ENCODE measurements at places on chromosomes 3 and 15.

DNA sequence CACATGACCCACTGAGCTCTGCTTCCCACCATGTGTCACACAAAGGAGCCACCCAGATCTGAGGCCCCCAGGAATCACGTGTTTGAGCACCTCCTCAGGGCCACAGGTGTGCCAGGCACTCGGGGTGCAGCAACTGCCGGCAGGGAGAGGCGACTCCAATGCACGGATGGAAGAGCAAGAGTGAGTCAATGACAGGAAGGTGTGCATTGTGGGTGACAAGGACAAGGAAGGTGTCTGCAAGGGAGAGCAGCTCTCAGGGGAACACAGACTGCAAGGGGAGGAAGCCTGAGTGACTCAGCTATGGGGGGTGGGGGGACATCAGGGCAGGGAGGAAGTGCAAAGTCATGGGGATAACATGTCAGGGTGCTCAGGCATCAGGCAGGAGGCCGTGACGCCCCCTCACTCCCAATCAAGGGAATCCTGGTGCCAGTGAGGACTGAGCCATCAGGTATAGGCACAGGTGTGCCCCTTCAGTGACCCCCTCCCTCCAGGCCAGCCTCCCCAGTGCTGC, 67.4 kb downstream of the NUP210 start:
- DNase-seq: no peak

DNA sequence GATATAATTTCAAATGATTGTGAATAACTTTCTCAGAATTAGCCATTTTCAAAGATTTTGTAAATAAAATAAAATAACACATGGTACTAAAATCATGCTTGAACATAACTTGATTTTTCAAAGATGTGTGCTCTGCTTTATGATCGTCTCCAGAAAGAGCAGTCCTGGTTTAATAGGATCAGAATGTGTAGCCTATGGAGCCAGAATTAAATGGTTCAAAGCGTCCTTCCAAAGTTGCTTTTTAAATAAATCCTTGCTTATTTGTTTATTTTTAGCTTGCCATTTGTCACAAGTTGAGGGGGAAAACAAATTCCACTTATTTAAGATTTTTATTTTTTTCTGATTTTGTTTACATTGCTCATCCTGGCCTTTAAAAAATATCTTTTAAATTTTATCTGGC, 123.7 kb upstream of the SPRED1 start:
- DNase-seq: no peak

DNA sequence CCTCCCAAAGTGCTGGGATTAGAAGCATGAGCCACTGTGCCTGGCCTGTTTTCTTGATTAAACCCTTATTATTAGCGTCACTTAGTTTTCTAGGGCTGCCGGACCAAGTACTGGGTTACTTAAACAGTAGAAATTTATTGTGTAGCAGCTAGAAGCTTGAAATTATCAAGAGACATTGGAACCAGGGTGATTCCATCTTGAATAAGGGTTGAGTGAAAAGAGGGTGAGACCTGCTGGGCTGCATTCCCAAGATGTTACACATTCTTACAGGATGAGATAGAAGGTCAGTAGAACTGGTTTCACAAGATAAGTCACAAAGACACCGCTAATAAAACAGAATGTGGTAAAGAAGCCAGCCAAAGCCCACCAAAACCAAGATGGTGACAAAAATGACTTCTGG, 18.6 kb upstream of the FSTL1 start:
- DNase-seq: no peak

DNA sequence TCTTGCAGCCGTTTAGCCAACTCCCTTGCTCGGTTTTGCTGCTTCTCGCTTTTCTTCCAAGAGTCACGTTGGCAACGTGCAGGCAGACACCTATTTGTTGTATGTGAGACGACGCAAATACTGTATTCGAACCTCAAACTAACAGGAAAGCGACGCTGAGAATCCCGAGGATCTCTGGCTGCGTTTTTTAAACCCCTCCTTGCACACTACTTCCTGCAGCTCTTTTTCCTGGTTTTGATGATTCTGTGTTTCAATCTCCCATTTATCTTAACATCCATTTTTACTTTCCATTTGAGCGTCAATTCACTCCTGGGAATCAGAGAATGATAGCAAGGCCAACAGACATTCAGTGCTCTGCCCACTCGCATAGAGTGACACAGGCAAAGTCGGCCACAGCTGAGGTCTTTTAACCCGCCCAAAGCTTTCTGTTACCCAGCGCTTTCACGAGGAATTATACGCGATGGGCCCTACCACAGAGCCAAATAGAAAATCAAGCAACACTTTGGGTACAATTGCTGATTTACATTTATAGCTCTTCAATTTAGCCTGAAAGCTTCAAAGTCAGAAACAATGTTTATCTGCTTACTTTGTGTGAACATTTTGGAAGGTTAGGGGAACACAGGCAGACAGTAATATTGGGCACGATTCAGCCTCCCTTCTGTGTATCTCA, 1.6 kb upstream of the ANXA2 start:
- no peak for DNase-seq

DNA sequence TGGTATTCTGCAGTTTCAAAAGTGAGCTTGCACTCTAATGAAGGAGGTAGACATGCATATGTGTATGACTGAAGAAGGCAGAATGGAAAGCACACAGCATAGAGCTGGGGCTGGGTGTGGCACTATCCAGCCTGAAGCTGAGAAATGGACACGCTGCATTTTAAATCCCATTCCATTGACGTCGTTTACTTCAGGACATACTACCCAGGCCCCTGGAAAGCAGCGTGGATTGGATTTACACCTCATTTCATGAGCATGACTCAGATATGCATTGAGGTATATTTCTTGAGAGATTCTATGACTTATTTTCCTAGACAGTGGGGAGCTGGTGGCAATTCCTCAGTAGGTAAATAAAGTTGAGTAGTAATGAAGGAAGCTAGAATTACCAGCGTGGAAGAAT, 101.4 kb downstream of the ABI3BP start:
- no peak for DNase-seq
